ENCODE measurements at places on chromosomes 1 and 21.

DNA sequence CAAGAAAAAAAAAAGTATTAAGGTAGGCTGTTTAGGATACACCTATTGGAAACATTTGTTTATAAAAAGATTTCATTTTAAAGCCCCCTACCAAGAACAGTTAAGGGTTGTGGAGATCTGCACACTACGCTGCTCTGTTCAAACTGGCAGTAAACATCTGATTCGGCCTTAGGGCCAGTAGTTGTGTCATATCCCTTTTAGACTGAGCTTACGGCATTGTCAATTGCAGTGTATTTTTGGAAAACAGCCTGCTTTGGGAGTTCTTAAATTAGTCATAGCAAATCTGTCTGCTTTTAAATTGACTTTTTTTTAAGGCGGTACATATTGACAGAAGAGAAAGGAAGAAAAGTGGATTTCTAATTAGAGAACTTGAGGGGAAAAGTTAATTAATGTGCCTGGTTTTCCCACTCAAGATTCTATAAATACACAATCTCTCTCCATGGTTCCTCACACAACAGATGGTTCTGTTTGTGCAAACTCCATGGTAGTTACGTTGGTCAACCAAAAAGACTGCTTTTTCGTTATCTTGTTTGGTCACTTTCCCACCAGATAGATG lies 1.7 kb upstream of the ELK4 start:
- no peak for DNase-seq

- no peak for DNase-seq
These were observed 57.1 kb upstream of the COX20 start for GRCh38 chr1:244778344-244778743.

DNA sequence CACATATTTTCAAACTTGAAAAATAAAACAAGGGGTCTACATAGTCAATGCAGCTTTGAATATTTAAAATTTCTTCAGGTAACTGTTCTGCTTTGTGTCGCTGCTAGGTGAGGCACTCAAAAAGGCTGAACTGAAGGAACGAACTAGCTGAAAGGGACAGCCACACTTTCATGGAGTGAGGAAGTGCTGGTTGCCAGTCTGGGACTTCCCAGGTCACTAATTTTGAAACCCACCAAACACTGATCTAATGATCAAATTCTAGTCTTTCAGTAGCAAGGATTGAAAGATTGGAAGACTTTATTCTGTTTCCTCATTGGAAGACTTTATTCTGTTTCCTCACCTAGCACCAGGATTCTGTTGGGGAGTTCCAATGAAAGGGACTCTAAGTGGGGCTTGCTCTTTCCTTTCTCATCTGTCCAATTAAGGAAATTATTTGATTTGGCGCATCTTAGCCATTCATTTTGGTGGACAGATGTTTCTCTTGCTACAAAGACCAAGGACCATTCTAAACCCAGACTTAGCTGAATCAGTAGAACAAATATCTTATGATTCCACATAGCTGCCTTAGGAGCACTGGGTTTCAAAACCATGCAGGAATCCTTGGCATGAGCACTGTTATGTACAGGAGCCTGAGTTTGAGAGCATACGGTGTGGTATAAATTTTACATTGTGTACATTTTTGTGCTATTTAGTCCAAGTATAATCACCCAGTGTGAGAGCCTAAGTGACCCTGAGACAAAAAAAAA lies 10.9 kb upstream of the ARID1A start:
- no peak for DNase-seq

GRCh38 chr1:201481761-201482493 lies 12.9 kb upstream of the PHLDA3 start:
- peak; percentile 83 for DNase-seq

DNA sequence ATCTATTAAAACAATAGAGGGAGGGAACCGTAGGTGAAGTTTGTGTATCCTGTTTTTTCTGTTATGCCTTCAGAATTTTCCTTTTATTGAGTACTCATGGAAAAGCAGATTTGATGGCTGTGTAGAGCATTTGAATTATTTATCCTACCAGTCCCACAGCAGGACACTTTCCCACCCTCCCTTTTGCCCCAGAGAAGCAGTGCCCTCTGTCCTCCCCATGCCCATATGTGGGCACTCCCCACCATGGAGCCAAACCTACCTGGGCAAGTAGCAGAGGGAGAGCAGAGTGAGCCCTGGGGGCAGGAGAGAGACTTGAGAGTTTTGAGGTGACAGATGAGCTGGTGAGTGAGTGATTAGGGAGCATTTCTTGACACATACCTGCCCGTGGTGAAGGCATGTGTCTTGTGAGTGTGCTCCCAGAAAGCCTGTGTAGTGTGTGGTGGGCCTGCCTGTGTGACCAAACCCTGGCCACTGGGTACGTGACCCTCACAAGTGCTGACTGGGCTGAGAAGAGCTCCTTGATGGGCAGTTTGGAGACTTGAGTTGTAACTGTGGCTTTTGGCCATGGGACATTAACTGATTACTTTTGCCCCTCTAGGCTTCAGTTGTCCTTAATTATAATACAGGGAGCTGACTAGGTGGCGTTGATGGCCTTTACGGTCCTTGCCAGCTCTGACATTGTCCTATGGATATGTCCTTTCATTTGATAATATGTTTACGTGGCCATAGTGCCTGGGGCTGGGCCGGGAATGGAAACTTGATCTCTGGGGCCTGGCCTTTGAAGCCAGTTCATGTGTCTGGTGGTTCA lies 3.6 kb downstream of the PSEN2 start:
- no peak for DNase-seq

DNA sequence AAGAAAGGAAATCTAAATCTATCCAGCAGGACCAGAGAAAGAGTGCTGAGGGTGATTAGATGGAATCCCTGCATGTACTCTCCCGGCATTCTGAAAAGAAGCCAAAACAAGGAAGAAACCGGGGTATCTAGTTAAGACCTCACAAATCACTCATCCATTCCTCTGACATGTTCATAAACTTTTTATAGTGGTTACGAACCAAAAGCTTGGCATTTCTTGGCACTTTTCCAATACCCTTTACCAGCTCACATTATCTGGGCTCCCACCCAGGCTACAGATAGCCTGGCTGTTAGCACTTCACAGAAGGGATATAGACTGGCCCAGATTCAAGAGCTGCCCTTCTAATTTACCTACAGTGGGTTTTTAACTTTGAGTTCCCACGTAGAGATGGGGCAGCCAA lies 1.8 kb upstream of the C1orf74 start:
- DNase-seq, result no peak

Measured in activated naive CD4-positive, alpha-beta T cell treated with anti-CD3 and anti-CD28 coated beads, Interleukin-2, amount 50 U/mL, for 16 hours (primary cell).